ENCODE measurements at places on chromosomes 12 and 14. TPM values are rescaled to one million over a fixed set of nuclear protein-coding genes. Genes with fewer than 3 reads are reported as not detected.

DNA sequence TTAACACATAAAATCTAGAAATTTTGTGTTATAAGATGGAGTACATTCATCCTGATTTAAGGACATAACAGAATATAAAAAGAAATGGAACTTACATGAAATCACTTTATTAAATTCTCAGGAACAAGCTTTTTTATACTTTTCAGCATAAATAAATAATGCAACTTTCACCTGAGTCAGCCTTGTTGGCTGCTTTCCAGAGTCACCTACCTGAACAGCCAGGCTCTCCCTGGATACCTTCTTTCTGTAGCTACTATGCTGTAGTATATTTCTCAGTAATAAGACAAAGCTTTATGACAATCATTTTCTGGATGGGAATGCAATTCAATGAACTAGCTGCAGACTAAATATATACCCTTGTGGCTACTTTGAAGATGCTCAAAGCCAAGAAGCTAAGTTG, 111.9 kb downstream of the NTS start:
- H3K4me3 ChIP-seq = no peak overlapping the region
- H3K36me3 ChIP-seq = no peaks in the 10 kb centered on the region
- H3K27me3 ChIP-seq = no peaks in the 10 kb centered on the region
- H3K4me1 ChIP-seq = no peaks in the 10 kb centered on the region
- H3K27ac ChIP-seq = no peak overlapping the region

The C3AR1 gene
- total RNA-seq = 1.0 TPM

The RPGRIP1 gene
- not detected for total RNA-seq

- H3K36me3 ChIP-seq = no peaks in the 10 kb centered on the region
- no peaks in the 10 kb centered on the region for H3K4me1 ChIP-seq
- no peak overlapping the region for H3K27ac ChIP-seq
- no peak for DNase-seq
- H3K4me3 ChIP-seq = no peak overlapping the region
Measured at GRCh38 chr12:112599871-112600270, 181.1 kb downstream of the PTPN11 start.

The CLEC12A gene
- total RNA-seq = not detected

DNA sequence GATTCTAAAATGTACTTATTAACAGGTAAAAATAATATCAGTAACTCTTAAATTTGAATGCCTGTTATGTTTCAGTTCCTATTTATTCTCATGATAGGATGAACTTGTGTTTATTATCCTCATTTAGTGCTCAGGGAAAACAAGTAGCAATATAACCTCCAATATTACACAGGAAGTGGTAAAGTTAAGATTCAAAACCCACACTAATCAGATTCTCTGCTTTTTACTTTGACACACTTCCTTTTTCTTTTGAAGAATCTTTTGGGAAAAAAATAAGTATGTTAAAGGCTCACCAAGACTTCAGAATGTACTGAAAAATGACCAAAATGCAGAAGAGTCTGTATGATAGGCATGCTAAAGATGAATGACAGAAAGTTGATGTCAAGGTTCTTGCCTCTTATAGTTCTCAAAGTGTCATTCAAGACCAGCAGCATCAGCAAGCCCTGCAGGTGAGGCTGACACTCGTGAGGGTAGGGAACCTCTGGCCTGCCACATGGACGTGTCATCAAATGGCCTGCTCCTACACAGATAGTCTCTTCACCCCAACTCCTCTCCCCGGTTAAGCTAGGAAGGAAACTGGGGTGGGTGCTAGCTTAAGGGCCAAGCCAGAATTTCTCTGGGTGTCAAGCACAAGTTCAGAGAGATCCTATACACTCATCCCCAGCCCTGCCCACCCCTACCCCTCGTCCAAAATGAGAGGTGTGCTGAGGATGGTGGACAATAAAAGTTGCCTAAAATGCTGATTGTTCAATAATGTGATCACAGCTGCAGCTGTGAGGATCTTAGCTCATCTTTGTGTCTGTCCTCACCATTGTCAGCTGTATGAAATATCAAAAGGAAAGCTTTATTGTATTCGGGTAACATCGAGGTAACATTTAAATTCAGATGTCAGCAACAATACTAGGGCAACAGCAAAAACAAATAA, 6.3 kb downstream of the TBPL2 start:
- no peak overlapping the region for H3K27ac ChIP-seq
- no peaks in the 10 kb centered on the region for H3K36me3 ChIP-seq
- no peak overlapping the region for H3K4me3 ChIP-seq
- H3K27me3 ChIP-seq = no peaks in the 10 kb centered on the region
- no peaks in the 10 kb centered on the region for H3K4me1 ChIP-seq
- DNase-seq = no peak

DNA sequence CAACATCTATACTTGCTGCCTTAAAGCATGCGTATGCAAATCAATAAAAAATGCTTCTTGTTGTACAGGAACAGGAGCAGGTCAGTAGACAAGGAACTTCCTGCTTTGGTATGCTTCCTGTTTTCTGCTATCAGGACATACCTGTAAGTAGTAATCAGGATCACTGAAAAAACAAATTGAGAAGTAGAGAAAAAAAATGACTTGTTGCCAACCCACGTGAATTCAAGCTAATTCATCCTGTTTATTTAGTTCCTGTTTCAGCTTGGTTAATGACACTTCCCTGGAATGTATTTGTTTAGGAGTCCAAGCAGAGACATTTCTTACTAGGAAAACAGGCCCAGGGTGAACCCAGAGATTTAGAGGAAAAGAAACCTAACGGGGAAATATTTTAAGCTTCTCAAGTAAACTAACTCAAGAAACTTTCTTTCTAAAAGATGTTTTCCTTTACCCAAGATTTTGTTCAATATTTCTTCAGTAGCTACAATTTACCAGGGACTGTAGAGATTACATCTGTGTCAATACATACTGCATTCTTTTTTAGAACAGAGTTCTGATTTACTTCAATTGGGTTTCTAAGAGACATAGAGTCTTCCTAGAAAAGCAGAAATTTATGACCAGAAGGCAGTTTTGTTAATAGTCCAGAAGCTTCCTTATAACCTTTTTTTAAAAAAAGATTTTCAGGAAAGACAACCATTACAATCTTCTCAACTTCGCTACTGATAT, 124.2 kb downstream of the PAWR start:
- H3K4me3 ChIP-seq = no peak overlapping the region
- H3K27ac ChIP-seq = no peak overlapping the region
- no peaks in the 10 kb centered on the region for H3K27me3 ChIP-seq
- no peaks in the 10 kb centered on the region for H3K36me3 ChIP-seq
- DNase-seq = no peak

The RNASE3 gene
- total RNA-seq = not detected

GRCh38 chr14:20343862-20344220, 406 bp downstream of the PARP2 start:
- no peak for DNase-seq
- H3K36me3 ChIP-seq = no peaks in the 10 kb centered on the region
- peak overlapping the region; percentile 70 for H3K4me3 ChIP-seq
- H3K27ac ChIP-seq = peak overlapping the region; percentile 97

The INHBC gene
- total RNA-seq = not detected

- H3K27ac ChIP-seq = no peak overlapping the region
- H3K27me3 ChIP-seq = no peaks in the 10 kb centered on the region
- no peaks in the 10 kb centered on the region for H3K36me3 ChIP-seq
Measured at GRCh38 chr12:69309461-69309860, 38.7 kb upstream of the LYZ start.

The CABP1 gene
- total RNA-seq = 2.1 TPM

DNA sequence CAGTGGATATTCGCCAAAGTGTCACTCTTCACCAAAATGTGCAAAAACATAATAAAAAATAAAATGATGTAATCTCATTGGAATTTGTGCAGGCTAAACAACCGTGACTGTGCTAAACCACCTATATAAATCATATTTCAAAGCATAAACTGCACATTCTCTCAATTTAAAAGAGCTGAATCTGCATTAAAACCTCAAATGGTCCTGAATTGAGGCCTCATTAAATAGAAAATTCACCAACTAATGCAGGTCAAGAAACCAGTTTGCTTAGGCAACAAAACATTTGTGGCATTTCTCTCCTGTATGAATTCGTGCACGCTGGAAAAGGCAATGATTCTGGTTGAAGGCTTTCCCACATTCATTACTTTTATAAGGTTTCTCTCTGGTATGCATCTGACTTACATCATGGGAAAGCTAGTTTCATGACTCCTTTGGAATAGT, 80.1 kb upstream of the IFNG-AS1 start:
- H3K27me3 ChIP-seq = no peaks in the 10 kb centered on the region
- DNase-seq = no peak
- H3K36me3 ChIP-seq = no peaks in the 10 kb centered on the region
- H3K27ac ChIP-seq = no peak overlapping the region
- no peaks in the 10 kb centered on the region for H3K4me1 ChIP-seq

DNA sequence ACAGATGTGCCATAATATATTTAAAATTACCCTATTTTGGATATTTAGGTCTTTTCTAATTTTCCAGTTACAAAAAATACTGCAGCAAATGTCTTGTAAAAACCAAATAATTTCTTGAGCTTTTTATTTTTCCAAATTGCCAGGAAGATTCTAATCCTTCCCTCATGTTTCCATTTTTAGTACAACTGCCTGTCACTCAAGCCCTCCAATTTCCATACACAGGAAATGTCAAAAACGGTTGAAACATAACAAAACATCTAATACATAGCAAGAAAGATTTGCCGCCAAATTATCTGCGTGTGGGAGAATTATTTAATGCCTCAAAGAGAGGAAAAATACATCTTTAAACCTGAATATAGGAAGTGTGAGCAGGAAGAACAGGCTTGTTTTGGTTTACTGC, 2.3 kb upstream of the FOXJ2 start:
- DNase-seq = no peak
- H3K4me3 ChIP-seq = no peak overlapping the region
- H3K4me1 ChIP-seq = peaks cover 3% of the 10 kb centered on the region
- H3K27ac ChIP-seq = no peak overlapping the region
- no peaks in the 10 kb centered on the region for H3K36me3 ChIP-seq

DNA sequence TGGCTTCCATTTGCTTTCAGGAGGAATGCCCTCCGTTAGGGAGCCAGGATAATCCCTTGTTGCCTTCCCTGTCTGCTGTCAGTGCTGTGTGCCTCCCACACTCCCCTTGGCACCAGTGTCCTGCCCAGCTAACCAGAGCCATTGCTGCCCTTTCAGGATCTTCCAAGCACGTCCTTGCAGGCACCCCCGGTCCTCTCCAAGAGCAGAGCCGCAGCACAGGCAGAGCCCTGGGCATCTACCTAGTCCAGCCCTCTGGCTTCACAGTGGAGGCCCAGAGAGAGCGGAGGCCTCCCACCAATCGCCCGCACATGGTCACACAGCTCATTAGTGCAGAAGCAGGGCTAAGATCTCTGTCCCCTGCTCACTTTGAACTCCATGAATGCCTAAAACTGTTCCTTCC, 39.0 kb upstream of the TSPAN9 start:
- DNase-seq = no peak
- H3K4me3 ChIP-seq = no peak overlapping the region
- H3K4me1 ChIP-seq = no peaks in the 10 kb centered on the region
- no peaks in the 10 kb centered on the region for H3K27me3 ChIP-seq

- H3K4me3 ChIP-seq = no peak within 1 kb of the TSS
- H3K36me3 ChIP-seq = no peaks in the 10 kb centered on the region
- peaks cover 8% of the 10 kb centered on the region for H3K27me3 ChIP-seq
- DNase-seq = no peak
Measured at GRCh38 chr12:107774349-107775029, at the start of gene ASCL4. Gene ASCL4, plus strand, starts transcription at chr12:107774704. Its CDS starts 515 bp downstream, at chr12:107775219.

- no peak overlapping the region for H3K4me3 ChIP-seq
- H3K36me3 ChIP-seq = no peaks in the 10 kb centered on the region
- H3K27me3 ChIP-seq = no peaks in the 10 kb centered on the region
- no peaks in the 10 kb centered on the region for H3K4me1 ChIP-seq
- no peak overlapping the region for H3K27ac ChIP-seq
- DNase-seq = peak; percentile 41
Measured at GRCh38 chr12:26239122-26239851, 43.9 kb downstream of the SSPN start.

- H3K27me3 ChIP-seq = no peaks in the 10 kb centered on the region
- no peak for DNase-seq
- peak overlapping the region; percentile 99 for H3K27ac ChIP-seq
- H3K36me3 ChIP-seq = no peaks in the 10 kb centered on the region
Measured at GRCh38 chr12:107092669-107093416, 506 bp downstream of the CRY1 start.

The DAO gene
- not detected for total RNA-seq

The TAS2R8 gene
- not detected for total RNA-seq

DNA sequence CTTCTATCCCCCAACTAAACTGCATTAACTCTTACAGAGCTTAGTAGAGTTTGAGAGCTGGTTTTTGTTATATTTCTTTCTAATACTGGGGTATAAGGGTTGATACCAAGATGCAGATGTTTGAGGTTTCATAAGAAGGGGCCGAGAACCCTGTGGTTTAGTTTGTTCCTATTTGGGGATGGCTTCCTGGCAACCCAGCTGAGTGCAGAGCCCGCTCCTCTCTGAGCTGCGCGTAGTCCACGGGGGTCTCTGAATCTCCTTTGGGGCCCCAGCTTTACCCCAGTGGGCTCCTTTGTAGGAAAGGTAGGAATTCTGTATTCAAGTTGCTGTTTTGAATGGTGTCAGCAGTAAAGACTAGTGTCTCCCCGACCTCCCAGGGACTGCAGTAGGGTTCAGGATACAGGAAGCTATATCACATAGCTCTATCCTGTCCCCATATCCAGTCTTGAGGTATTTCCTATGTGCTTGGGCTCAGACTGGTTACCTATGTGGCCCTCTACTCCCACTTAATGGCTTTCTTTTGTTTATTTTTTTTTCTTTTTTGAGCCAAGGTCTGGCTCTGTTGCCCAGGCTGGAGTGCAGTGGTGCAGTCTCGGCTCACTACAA, 25.4 kb downstream of the PLXNC1 start:
- H3K27ac ChIP-seq = no peak overlapping the region
- no peaks in the 10 kb centered on the region for H3K36me3 ChIP-seq
- no peak overlapping the region for H3K4me3 ChIP-seq
- no peaks in the 10 kb centered on the region for H3K27me3 ChIP-seq
- no peak for DNase-seq
- H3K4me1 ChIP-seq = no peaks in the 10 kb centered on the region

DNA sequence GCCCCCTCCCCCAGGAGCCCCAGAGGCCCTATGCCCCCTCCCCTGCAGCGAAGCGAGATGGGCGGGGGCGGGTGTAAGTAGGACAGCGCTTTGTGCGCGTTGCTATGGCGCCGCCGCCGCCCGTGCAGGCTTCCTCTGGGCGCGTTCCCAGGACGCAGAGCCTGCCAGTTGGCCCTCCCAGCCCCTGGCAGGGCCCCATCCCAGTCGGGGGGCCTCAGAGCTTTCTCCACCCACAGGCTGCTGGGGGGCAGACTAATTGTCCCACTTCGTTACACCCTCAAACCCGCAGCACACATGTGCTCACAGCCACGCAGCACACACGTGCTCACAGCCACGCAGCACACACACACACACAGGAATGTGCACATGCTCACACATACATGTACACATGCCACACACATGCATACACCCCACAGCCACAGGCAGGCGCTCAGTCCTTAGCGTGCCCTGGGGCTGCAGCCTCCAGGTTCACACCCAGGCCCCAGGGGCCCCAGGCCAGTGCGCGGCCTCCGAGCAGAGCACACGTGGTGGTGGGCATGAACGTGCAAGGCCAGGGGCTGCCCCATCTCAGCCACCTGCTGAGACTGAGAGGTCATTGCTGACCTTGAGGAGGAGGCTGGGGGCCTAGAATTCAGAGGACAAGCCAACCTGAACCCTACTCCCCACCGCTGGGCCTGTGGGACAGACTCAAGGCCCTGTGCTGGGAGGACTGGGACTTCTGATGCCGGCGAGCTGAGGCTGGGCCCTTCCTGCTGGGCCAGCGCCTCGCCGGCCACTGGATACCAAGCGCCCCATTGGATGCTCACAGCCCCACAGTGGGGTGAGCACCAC, 15.6 kb downstream of the TRMT61A start:
- H3K4me1 ChIP-seq = peaks cover 13% of the 10 kb centered on the region
- peak overlapping the region; percentile 47 for H3K27ac ChIP-seq
- no peak for DNase-seq
- H3K27me3 ChIP-seq = no peaks in the 10 kb centered on the region
- H3K4me3 ChIP-seq = no peak overlapping the region

- no peak for DNase-seq
- H3K36me3 ChIP-seq = no peaks in the 10 kb centered on the region
- no peak overlapping the region for H3K4me3 ChIP-seq
- no peaks in the 10 kb centered on the region for H3K4me1 ChIP-seq
Measured at GRCh38 chr14:82872494-82872893, 1338.8 kb upstream of the SEL1L start.
